ENCODE measurements at places on chromosomes 6 and 20. TPM values are rescaled to one million over a fixed set of nuclear protein-coding genes. Genes with fewer than 3 reads are reported as not detected.

- no peak overlapping the region for H3K27ac ChIP-seq
- peaks cover 7% of the 10 kb centered on the region for H3K4me1 ChIP-seq
- no peaks in the 10 kb centered on the region for H3K27me3 ChIP-seq
- no peaks in the 10 kb centered on the region for H3K36me3 ChIP-seq
- no peak overlapping the region for H3K4me3 ChIP-seq
- no peak for DNase-seq
Observed at GRCh38 chr6:138815797-138816528, 20.1 kb downstream of the ECT2L start.

- H3K4me3 ChIP-seq, result no peak overlapping the region
- H3K4me1 ChIP-seq, result peaks cover 16% of the 10 kb centered on the region
- no peak for DNase-seq
- no peaks in the 10 kb centered on the region for H3K27me3 ChIP-seq
- no peak overlapping the region for H3K27ac ChIP-seq
Observed at GRCh38 chr6:157714153-157714490, 108.9 kb upstream of the SNX9 start.

GRCh38 chr20:24079661-24080412 lies 91.3 kb upstream of the GGTLC1 start:
- H3K36me3 ChIP-seq, result no peaks in the 10 kb centered on the region
- H3K4me1 ChIP-seq, result no peaks in the 10 kb centered on the region
- H3K4me3 ChIP-seq, result no peak overlapping the region
- DNase-seq, result no peak

DNA sequence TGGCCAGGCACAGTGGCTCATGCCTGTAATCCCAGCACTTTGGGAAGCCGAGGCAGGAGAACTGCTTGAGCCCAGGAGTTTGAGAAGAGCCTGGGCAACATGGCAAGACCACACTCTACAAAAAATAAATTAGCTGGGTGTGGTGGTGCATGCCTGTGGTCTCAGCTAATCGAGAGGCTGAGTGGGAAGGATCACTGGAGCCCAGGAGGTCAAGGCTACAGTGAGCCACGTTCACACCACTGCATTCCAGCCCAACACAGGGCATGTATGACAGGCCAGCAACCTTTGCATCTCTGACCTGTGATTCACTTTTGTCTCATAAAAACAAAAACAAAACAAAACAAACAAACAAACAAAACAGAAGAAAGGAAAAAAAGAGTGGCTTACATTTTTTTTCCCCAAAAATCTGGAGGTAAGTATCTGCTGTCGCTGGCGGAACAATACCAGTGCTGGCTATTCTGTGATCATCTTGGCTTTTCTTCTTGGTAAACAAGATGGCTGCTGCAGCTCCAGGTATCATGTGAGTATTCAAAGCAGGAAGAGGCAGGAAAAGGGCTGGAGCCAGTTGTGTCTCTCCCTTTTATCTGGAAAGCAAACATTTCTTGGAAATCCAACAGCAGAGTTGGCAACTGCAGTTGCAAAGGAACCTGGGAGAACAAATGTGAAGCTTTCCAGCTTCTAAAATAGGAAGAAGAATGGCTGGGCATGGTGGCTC lies 40.4 kb upstream of the ZMYND8 start:
- no peak for DNase-seq
- H3K4me1 ChIP-seq, result no peaks in the 10 kb centered on the region
- H3K27me3 ChIP-seq, result no peaks in the 10 kb centered on the region
- H3K4me3 ChIP-seq, result no peak overlapping the region
- H3K36me3 ChIP-seq, result no peaks in the 10 kb centered on the region
- no peak overlapping the region for H3K27ac ChIP-seq

Gene DPPA5
- total RNA-seq, result not detected

Measured in heart left ventricle (tissue), 16 donors.